MV-4-11 (cell line): ENCODE measurements at places on chromosomes 11 and 22.

DNA sequence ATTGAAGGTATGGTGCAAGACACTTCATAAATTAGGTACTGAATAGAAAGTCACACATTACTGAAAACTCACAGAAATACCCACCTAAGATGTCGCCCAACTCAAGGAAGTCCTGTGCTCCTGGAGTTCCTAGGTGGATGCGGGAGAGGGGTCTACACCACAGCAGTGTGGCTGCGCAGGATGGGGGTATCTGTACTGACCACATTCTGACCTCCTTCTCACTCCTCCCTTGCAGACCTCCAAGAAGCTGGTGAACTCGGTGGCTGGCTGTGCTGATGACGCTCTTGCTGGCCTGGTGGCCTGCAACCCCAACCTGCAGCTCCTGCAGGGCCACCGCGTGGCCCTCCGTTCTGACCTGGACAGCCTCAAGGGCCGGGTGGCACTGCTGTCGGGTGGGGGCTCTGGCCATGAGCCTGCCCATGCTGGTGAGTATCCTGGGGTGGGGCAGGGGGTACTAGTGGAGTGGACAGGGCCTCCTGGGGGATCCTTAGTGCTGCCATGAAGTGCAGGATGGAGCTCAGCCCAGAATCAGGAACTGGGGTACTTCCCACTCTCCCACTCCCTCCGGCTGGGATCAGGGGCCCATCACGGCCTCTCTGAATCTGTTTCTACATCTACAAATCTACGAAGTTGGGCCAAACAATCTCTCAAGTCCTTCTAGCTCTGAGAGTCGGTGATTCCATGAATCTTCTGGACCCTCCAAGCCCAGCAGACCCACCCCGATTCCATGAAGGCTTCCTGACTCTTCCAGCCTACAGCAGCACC lies 4.9 kb downstream of the TKFC start:
- no peak for DNase-seq

- peak; percentile 71 for DNase-seq
Observed at GRCh38 chr22:41917903-41918791, 3.3 kb upstream of the SHISA8 start.

GRCh38 chr11:93852242-93852641 lies 1.8 kb upstream of the VSTM5 start:
- DNase-seq: no peak

- DNase-seq: no peak
Observed at GRCh38 chr11:27319072-27319471, 43.9 kb downstream of the CCDC34 start.

GRCh38 chr11:122258446-122259194 lies 142.6 kb upstream of the BLID start:
- DNase-seq: peak; percentile 61

- DNase-seq: peak; percentile 53
Observed at GRCh38 chr11:88680806-88681205, 343.3 kb upstream of the CTSC start.

GRCh38 chr11:96173422-96173821 lies 169.6 kb downstream of the MAML2 start:
- DNase-seq: peak; percentile 59

DNA sequence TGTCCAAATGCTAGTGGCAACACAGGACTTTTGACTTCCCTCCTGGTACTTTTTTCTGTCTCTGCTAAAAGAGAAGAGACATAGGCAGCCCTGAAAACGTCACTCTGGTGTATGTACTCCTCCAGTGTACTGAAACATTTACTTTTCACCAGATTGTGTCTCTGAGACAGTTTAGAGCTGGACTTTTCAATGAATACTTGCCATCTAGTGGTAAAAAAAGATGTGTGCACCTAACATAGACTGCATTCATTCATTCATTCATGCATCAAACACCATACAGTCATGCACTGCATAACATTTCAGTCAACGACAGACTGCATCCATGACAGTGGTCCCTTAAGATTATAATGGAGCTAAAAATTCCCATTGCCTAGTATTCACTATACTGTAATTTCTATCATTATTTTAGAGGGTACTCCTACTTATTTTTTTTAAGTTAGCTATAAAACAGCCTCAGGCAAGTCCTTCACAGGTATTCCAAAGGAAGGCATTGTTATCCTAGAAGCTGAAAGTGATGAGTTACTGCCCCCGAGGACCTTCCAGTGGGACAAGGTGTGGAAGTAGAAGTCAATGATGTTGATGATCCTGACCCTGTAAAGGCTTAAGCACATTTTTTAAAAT lies 186.2 kb downstream of the SPON1 start:
- no peak for DNase-seq

DNA sequence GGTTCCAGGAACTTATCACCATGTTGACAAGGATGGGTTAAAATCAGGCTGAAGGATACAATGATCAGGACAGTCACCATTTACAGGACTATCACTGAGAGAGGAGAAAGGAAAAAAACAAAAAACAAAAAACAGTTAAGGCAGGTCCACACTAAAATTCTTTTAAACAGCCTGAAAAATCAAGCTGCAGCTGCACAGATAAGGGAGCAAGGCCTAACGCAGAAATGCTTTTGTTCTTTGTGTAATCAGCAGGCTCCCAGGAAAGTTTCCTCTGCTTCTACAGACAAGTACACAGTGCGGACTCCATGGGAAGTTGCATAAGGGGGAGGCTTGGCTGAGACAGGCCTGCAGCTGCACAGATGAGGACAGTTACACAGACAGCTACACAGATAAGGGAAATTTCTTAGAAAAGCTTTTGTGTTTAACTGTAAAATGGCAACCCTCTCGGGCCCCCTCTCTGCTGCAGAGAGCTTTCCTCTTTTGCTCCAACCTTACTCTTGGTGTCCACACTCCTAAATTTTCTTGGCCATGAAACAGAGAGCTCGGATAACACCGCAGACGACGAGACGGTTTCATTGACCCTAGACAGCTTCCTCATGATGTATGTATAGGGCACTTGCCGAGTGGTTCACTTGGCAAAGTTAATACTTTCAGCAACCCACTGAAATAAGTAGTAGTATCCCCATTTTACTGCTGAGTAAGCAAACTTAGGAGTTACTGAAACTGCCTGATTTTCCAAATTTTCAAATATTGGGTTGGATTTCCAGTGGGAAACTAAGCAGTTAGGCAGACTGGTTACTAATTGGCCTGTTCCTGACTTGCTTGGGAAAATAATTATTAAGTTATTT lies 45.5 kb downstream of the PIWIL3 start:
- peak; percentile 89 for DNase-seq

- DNase-seq: no peak
Observed at GRCh38 chr11:107157146-107157808, 139.0 kb upstream of the GUCY1A2 start.

DNA sequence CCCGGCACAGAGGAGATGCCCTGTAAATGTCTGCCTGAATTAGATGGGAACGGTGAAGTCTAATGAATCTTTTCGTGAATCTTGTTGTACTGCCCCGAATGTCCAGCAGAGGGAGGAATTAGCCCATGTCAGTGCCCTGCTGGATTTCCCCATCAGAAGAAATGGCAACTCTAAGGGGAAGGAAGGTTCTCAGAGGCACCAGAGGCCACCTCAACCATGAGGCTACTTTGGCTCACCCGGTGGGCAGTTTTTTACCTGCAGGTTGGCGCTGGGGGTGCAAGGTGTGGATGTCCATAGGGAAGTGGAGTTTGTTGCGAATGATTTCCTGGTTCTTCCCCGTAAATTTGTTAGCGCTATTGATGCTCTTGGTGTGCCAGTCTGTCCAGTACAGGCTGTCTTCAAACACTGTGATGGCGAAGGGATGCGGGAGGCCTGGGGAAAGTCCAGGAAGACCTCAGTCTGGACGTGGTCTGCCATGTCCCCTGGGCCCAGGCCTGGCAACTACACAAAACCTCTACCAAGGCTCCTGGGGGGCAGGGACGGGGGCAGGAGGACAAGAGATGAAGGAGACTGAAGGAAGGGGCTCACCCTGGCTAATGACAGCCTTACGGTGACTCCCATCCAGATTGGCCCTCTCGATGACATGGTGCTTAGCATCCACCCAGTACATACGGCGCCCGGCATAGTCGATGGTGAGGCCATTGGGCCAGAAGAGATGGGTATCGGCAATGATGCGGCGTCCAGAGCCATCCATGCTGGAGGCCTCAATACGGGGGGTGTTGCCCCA lies 28.5 kb downstream of the LRP4 start:
- DNase-seq: peak; percentile 53

- DNase-seq: peak; percentile 88
Observed at GRCh38 chr11:121435551-121436511, 16.3 kb upstream of the SORL1 start.

- no peak for DNase-seq
Observed at GRCh38 chr22:43205748-43206508, 19.0 kb upstream of the TTLL12 start.

- no peak for DNase-seq
Observed at GRCh38 chr11:111097191-111097590, 148.3 kb upstream of the POU2AF2 start.

GRCh38 chr11:85787809-85788760 lies 22.9 kb downstream of the SYTL2 start:
- no peak for DNase-seq

- no peak for DNase-seq
Observed at GRCh38 chr11:34239465-34240149, 118.2 kb downstream of the ABTB2 start.

DNA sequence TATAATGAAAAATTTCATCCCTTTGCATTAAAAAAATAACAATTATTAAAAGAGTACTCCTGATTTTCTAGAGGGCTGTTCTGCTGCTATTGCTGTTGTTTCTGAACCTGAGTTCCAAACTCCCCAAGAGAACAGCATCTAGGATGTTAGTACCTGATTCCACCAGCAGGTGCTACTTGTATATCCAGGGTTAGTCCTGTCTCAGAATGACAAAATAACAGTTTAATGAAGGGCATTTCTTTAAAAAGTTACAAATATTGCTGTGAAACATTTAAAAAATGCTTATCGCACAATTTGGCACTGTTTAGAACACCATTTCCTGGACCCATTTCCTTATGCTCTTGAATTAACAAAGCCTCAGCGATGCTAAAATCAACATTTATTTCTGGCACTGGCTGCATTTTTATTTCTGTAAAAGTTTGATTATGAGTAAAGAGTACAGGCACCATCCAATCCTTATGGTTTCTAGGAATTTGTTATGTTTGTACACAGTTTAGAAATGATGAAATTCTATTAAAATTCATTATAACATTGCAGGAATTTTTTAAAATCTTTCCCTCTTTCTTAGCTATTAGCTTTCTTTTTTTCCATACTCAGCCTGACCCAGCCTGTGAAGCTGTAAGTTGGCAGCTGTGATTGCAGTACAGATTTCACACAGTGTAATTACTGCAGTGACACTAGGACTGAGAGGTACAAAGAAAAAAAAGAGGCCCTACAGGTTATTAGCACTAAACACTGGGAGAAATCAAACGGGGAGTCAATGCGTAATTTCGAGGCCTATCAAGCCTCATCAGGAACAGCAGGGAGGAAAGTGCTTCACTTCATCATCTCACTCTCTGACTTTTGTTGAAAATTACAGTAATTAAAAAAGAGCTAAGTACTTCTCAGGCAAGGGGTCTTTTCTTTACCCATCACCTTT lies 208.8 kb downstream of the DCDC1 start:
- no peak for DNase-seq

DNA sequence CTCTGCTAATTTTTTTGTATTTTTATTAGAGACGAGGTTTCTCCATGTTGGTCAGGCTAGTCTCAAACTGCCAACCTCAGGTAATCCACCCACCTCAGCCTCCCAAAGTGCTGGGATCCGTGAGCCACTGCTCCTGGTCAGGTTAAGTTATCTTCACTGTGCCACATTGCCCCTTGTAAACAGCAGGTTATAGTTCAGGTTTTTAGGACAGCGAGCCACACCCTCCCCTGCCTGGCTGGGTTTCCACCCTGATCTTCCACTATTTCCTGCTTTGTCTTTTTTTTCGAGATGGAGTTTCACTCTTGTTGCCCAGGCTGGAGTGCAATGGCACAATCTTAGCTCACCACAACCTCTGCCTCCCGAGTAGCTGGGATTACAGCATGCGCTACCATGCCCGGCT lies 16.1 kb downstream of the ACO2 start:
- peak; percentile 17 for DNase-seq

DNA sequence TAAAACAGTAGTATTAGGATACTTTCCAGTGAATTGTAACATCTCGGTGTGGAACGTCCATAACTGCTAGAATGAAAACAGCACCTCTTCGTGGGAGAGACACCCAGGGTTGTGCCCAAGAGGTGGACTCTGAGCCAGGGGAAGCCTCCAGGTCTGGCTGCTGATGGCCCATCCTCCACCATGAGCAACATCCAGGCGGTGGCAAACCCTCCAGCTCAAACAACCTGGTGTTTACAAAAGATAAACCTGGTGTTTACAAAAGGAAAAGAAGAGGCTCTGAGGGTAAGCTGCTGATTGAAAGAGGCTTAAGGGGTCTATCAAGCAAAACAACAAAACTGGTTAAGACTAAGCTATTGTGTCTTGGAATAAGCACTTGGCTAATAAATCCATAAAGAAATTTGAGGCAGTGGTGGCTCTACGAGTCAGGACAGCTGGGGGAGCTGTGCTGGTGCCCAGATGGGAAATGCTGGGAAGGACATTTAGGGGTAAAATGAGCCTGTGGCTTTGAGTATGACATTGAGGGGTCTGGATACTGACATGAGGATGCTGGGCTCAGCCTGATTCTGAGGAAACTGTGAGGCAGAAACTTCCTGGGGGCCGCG lies 909.0 kb downstream of the BRD1 start:
- DNase-seq: no peak

DNA sequence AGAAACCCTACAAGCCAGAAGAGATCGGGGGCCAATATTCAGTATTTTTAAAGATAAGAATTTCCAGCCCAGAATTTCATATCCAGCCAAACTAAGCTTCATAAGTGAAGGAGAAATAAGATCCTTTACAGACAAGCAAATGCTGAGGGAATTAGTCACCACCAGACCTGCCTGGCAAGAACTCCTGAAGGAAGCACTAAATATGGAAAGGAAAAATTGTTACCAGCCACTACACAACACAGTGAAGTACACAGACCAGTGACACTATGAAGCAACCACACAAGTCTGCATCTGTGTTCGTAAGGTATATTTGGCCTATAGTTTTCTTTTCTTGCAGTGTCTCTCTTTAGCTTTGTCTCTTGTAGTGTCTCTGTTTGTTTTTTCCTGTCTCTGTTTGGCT lies 29.0 kb downstream of the TMEM225 start:
- no peak for DNase-seq

GRCh38 chr11:81989093-81989492 lies 744.6 kb downstream of the FAM181B start:
- DNase-seq: peak; percentile 62

- no peak for DNase-seq
Observed at GRCh38 chr11:84865791-84866535, 761.2 kb downstream of the DLG2 start.

- DNase-seq: no peak
Observed at GRCh38 chr11:119739975-119740374, 11.0 kb upstream of the NECTIN1 start.

DNA sequence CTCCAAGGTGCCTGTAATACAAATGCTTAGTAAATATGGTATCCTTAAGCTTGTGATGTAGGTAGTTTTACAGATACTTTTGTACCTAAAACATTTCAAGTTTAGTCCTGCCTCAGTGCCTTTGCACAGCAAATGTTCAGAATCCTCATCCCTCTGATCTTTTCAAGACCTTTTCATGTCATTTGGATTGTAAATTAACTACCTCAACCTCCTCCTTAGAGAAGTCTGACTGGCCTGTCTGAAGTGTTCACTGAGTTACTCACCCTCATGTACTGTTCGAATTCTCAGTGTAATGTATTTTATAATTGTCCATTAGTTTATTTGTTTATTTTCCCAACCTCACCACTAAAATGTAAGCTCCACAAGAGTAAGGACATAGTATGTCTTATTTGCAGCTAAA lies 147.5 kb downstream of the ELP4 start:
- DNase-seq: no peak
